ENCODE measurements at places on chromosomes 2 and 18.
A peak's percentile ranks its signal among the peaks of the same experiment; 100 is the strongest.

- DNase-seq = peak; percentile 1
Measured at GRCh38 chr18:34709104-34709503, 994 bp upstream of the DTNA start.

DNA sequence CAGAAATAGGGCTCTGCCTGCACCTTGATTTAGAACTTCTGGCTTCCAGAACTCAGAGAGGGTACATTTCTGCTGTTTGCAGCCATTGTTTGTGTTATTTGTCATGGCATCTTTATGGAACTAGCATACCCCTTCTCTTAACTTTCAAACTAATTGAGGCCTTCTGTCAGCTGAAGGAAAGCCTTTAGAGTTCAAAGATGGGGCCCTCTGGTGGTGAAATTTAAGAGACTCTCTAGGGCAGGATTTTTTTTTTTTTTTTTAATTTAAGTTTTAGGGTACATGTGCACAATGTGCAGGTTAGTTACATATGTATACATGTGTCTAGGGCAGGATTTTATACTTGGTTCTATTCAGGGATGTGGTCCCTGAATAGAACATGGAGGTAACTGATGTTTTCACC is 260.6 kb upstream of the LINC00305 start:
- no peak for DNase-seq

- DNase-seq = no peak
Measured at GRCh38 chr2:201643216-201643890, at the start of gene TMEM237. Gene TMEM237 (minus strand): TSS chr2:201643503. CDS start chr2:201643400, 103 bp downstream.

DNA sequence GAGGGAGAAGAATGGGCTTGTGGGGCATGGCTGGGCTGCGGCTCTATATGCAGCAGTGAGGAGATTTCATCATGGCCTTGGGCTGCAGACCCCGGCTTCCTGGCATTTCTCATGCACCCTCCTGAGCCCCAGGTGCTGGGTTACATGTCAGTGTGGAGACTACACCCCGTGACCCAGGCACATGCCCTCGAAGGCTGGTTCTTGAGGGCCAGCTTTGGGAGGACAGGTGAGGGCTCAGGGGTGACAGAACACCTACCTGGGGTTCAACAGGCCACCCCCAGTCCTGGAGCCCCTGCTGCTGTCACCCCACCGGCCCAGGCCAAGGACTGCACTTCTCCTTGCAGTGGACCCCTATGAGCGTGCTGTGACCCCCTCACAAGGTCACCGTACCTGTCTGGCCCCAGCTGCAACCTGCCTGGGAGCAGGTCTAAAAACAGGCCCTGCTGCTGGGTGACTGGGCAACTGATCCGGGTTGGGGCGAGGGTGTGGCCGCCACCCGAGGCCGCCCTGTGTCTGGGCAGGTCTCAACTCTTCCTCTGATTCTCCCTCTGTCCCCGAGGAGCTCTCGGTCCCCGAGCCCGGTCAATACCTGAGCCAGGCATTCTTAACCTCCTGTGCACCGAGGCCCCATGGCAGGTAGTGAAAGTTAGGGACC is 94.8 kb upstream of the OTOS start:
- DNase-seq = no peak

DNA sequence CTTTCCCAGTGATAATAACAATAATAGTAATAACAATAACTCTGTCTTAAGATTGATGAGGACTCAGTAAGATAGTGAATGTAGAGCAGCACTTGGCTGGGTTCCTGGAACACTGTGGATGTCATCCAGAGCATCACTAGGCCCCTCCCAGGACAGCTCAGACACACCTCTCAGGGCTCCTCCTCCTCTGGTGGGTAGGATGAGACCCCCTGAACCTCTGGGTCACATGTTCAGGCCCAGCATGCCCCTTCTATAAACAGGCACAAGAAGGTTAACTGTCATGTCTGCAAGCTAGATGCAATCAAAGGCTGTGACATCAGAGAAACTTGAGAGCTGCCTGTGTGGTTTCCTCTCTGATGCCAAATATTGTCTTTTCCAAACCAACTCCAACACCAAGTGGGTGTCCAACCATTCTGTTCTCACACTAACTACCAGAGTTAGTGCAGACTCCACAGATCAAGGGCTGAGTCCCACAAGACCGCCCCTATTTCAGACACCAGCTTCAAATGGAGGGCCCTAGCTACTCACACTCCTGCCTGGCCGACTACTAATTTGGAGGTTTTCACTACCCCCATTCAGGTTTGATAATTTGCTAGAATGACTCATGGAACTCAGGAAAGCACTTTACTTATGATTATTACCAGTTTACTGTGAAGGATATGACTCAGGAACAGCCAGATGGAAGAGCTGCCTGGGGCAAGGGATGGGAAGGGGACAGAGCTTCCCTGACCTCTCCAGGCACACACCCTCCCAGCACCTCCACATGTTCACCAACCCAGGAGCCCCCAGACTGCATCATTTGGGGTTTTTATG is 46.4 kb upstream of the BZW1 start:
- peak; percentile 46 for DNase-seq

- no peak for DNase-seq
Measured at GRCh38 chr2:136016836-136017235, 31.4 kb upstream of the DARS1 start.

DNA sequence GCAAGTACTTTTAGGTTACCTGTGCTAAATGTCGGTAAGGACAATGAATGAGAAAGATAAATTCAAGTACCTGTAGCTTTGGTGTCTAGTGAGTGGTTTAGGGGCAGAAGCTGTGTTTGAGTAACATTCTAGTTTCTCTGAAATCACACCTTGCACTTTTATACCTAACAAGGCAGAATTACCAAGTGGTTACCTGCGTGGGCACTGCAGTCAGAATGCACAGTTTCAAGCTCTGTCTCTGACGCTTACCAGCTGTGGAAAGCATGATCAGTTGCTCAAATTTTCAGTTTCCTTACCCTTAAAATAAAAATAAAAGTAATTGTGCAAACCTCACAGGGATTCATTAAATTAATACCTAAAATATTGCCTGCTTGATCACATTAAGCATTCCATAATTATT is 846.9 kb upstream of the VRK2 start:
- no peak for DNase-seq

- DNase-seq = no peak
Measured at GRCh38 chr18:60292186-60292585, 80.4 kb downstream of the MC4R start.

DNA sequence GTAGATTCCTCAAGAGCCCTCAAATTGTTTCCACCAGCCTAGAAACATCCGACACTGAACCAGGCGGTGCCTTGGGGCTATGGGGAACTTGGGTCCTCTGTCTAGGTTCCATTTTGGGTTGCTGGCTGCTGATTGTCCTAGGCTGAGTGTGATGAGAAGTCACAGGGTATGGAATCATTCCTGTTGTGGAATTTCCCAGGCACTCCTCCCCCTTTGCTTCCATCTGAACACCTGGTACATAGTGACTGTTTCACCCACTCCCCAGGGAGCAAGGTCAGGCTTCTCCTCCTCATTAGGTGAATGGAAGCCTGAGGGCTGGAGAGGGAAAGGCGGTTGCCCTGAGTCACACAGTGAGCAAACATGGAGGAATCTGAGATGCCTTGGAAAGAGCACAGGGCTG is 4.5 kb downstream of the KIF3C start:
- no peak for DNase-seq

DNA sequence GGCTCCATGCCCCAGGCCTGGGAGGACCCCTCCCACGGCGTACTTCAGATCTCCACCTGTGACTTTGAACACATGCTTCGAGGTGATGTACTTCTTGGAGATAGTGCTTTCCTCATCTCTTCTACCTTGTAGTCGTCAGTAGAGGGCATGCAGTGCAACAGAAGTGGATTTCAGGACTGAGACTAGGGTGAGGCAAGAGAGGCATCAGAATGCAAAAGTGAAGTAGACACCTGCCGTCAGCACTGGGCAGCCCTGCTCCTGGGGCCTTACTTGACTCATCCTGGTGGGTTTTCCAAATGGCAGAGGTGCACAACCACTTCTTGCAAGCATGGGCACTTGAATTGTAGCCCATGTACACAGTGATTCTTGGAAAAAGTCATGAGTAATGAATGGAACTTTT is 258.8 kb downstream of the NEDD4L start:
- DNase-seq = no peak

DNA sequence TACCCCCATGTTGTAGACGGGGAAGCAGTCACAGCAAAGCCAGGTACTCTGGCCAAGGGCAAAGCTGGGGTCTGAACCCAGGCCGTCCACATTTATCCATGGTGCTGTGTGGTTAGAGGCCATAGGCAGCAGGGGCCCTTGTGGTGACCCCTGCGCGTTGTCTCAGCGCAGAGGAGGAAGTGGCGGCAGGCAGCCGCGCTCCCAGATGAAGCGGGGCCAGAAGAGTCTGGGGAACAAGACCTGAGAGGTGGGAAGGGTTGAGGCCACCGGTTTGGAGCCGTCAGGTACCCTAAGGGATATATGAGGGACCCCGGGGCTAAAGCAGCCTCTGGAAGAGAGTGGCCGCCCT is 770 bp downstream of the ZNF396 start:
- DNase-seq = no peak

DNA sequence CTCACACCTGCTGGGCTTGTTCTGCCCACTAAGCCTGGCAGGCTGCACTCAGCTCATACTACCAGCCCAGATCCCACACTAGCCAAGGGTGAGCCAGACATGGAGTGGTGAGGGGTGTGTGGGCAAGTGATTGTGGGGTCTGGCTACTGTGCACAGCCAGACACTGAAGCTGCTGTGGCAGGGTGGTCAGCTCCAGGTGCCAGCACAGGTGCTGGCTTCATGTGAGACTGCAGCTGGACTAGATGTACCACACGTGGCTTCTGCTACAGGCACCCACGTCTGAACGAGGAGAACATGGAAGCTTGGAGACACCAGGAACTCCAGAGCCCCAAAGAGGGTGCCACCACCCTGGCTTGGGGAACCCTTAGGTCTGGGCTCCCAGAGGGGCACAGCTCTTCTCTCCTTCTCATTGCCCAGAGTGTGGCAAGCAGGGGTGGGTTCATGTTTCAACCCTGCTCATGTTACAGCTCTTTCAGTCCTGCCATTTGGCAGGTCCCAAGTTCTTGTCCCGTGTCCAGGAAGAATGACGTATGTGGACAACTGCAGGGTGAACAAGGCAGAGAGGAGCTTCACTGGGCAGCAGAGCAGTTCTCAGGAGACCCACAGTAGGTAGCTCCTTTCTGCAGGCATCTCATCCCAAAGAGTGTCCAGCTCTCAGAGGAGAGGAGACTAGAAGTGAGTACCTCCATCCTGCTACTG is 1624.2 kb upstream of the TMEFF2 start:
- no peak for DNase-seq

GRCh38 chr2:8406271-8406670 is 275.6 kb upstream of the ID2 start:
- no peak for DNase-seq

GRCh38 chr18:27178424-27178823 is 6.7 kb downstream of the CHST9 start:
- DNase-seq = no peak

DNA sequence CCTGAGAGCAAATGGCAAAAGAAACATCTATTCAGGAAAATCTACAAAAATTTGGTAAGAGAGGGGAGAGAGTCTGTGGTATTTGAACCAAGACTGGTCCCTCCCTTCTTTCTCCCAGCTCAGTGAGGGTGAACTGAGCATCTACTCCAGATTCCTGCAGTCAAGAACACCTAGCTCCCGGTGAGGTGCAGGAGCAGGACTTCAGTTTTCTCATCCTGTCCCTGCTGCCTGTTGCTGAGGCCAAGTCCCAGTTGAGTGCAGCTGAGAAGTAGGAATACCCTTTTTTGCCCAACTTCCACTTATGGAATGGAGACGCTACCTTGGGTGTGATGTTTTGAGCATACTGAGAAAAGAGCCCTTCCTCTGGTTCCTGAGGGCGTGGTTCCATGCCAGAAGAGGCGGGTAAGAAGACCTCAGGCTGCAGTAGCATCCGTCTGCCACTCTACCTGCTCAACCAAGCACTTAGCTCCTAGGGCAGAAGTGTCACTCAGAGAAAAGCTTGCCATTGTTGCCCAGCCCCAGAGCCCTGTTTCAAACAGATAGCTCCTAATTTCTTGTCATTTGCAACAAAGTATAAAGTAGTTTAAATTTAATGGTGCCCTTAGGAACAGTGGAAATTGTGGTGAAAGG is 112.9 kb downstream of the SOS1 start:
- no peak for DNase-seq

- DNase-seq = no peak
Measured at GRCh38 chr2:159555651-159556392, 60.5 kb downstream of the BAZ2B start.

DNA sequence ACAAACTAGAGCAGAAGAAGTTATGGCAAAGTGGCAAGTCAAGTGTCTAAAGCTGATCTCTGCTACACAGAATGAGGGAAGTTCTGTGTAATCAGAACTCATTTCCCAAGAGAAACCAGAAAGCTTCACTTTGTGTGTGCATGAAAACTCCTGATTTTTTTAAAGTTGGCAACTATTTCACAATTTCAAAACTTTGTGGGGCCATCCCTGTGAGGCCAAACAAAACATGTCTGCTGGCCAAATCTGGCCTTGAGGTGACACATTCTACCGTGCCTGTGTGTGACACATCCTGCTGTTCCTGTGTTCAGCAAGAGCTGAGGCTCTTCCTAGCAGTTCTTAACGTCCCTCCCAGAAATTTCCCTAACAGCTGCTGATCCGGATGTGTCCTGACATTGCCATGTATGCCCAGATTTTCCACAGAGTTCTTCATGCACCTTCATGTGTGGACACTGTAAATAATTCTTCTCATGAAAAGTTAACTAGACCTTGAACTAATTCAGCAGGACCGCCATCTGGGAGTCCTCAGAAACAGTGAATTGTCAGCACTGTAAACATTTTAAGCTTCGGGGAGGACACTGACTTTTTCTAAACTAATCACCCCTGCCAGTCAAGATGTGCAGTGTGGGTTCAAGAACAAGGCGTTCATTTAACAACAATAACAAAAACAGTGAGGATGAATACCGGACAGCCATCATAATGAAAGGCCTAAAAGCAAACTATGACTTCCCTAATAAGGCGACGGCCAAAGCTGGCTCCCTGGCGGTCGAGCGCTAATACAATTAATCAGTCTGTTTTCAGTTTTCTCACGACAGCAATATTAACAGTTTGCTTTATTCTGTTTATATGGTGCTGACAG is 99.0 kb downstream of the PLEKHM3 start:
- peak; percentile 18 for DNase-seq

DNA sequence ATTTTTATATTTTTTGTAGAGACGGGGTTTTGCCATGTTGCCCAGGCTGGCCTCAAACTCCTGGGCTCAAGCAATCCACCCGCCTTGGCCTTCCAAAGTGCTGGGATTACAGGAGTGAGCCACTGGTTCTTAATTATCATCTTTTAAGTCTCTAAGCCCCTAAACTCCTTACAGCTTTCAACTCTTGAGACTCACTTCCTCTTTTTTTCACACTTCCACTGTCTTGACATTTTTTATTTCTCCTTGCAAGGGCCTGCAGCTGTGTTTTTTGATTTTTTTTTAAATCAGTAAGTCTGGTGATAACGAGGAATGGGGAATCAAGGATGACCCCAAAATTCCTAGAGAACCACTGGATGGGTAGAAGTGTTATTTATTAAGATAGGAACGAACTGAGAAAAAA is 8.6 kb upstream of the ABCB11 start:
- no peak for DNase-seq

DNA sequence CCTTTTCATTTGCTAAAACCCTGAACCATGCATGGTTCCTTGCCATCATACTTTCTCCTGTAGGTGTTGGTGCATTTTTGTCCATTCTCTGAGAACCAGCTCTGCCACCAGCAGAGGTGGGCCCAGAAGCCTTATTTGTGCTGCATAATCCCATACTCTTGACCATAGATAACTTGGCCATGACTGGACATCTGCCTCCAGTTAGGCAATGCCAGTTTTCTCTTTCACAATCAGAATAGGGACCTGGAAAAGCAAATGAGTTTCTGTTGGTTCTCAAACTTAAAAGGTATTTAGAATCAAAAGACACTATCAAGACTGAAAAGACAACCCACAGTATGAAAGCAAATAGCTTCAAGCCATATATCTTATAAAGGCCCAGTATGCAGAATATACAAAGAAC is 167.3 kb downstream of the MAIP1 start:
- DNase-seq = no peak

Data from GOT3 (cell line).